ENCODE measurements at places on chromosomes 11 and 22. TPM values are rescaled to one million over a fixed set of nuclear protein-coding genes. Genes with fewer than 3 reads are reported as not detected.

HMOX1 gene
- total RNA-seq: 8.0 TPM

OTOG gene
- total RNA-seq: not detected

ZW10 gene
- 33.6 TPM for total RNA-seq

HPX gene
- total RNA-seq: 0.14 TPM

LARGE2 gene
- total RNA-seq: not detected

ADAMTS15 gene
- 8.2 TPM for total RNA-seq

GAL gene
- 0.72 TPM for total RNA-seq

H19 gene
- 5.2 TPM for total RNA-seq

MPZL2 gene
- total RNA-seq: not detected

C22orf31 gene
- total RNA-seq: not detected

All from placental pericyte (primary cell).